ENCODE measurements at places on chromosomes 16 and 17.

GRCh38 chr17:9598661-9599060 lies 22.2 kb downstream of the CFAP52 start:
- no peak for DNase-seq

- DNase-seq, result no peak
Observed at GRCh38 chr16:73804456-73804855, 492.2 kb upstream of the PSMD7 start.

GRCh38 chr16:58649707-58650106 lies 20.1 kb upstream of the CNOT1 start:
- DNase-seq, result no peak

DNA sequence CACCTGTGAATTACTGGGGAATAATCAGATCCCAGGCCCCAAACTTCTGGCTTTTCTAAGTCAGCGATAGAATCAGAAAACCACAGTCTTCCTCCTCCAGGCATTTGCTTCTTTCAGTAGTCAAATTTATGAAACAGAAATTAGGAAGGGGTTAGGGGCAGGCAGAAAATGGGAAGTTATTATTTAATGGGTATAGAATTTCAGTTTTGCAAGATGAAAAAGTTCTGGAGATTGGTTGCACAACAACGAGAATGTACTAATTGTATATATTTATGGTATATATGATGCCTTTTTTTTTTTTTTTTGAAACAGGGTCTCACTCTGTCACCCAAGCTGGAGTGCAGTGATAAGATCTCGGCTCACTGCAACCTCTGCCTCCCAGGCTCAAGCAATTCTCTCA lies 23.5 kb downstream of the ORC6 start:
- no peak for DNase-seq

GRCh38 chr17:37450112-37450511 lies 39.6 kb upstream of the DUSP14 start:
- DNase-seq, result no peak

GRCh38 chr16:23952128-23952970 lies 116.6 kb downstream of the PRKCB start:
- peak; percentile 45 for DNase-seq

GRCh38 chr16:74601126-74601871 lies 5.6 kb downstream of the GLG1 start:
- peak; percentile 43 for DNase-seq

- DNase-seq, result no peak
Observed at GRCh38 chr17:69869667-69870066, 205.4 kb upstream of the KCNJ16 start.

DNA sequence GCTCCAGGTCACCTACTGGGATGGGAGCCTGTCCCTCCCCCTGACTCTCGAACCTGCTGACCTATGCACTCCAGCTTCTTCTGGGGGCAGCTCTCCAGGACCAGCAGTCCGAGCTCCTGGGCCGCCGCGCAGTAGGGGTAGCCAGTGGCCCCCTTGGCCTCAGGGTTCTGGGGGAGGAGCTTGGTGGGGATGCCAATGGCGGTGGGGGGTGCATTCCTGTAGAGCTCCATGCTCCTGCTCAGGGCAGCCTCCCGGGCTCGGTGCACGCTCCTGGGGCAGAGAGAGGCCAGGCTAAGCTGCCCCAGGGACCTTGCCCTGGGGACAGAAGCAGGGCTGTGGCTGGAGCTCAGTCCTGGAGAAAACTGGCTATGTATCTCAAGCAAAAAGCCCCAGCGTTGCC lies 7.7 kb upstream of the SPATA2L start:
- no peak for DNase-seq

DNA sequence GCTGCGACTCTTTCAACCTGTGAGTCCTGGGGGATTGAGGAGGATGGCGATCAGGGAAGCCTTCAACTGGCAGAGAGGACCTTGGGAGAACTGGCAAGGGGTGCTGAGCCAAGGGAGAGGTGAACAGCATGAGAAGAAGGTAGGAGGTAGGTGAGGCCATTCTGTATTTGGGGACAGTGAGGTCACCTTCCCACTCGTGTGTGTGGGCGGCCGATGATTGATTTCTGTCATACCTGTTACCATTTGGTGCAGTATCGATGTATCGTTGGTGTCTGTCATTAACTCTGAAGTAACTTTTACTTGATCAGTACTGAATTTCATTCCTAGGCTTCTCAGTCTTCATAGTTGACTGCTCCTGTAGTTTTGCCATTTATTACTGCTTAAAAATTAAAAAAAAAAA lies 3.8 kb downstream of the ARSG start:
- no peak for DNase-seq

All from stimulated activated CD8-positive, alpha-beta memory T cell treated with anti-CD3 and anti-CD28 coated beads, Interleukin-15, amount 100 ng/mL, for 4 hours (primary cell).